BE2C (cell line): ENCODE measurements at places on chromosomes 11 and 22.

GRCh38 chr22:47816863-47817210, 1054.4 kb downstream of the TBC1D22A start:
- DNase-seq, result no peak

- no peak for DNase-seq
Observed at GRCh38 chr11:360326-361280, 8.7 kb upstream of the B4GALNT4 start.

DNA sequence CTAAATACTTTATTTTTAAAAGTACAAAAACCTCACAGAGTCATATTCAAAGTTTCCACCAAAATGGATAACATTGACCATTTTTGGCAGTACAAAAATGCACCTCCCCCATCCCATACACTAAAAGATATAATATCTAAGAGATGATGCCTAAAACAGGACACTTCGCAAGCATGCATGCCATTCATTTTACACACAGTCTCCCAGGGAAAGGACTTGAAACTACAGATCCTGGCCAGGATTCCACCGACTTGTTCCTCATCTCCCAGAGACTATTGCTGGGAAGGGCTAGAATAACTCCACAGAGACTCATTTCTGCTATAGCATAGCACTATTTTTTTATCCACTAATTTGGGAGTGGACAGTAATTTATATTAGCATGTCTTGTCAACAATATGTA, 81.7 kb downstream of the MTNR1B start:
- no peak for DNase-seq

- no peak for DNase-seq
Observed at GRCh38 chr11:2752204-2752770, 52.5 kb upstream of the KCNQ1OT1 start.

DNA sequence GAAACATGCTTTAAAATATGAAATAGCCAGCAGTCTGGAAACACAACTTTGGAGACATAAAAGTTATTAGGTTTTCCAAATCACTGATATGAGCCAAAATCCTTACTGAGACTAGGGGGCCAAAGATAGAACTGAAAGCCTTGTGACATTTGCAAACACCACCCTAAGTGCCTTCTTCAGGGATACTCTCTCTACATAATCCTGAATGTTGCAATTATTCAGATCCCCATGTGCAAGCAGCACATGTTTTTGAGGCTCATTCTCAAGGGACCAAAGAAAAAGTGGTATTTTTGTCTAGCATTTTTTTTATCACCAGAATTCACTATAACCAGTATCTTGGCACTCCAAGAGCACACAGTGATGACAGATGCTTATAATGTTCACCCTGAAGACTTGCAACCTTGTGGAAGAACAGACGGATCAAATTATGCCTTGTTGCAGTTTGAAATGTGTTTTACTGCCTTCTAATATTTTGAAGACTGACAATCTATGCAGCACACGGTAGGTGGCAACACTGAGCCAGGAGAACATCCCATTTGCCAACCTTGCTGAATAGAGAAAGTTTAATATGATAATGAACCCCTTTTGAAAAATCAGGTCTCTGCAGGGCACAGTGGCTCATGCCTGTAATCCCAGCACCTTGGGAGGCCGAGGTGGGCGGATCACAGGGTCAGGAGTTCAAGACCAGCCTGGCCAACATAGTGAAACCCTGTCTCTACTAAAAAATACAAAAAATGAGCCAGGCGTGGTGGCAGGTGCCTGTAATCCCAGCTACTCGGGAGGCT, 78.5 kb downstream of the PLEKHA7 start:
- DNase-seq, result peak; percentile 9

GRCh38 chr22:25655371-25655935, 86.5 kb upstream of the MYO18B start:
- DNase-seq, result no peak

DNA sequence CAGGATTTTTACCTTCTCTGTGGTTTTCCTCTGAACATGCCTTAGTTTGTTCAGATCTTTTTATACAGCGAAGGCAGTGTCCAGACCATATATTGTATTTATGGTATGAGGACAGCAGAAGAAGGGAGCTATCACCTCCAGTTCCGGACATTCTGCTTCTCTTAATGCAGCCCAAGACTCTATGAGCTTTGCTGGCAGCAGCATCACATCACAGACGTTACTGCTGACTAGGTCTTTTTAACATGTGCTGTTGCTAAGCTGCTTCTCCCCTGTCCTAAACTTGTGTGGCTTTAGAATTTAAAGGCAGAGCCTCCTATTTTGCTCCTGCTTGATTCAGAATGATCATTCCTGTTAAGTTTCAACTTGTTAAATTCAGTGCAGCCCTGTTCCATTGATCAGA, 13.4 kb downstream of the MICAL2 start:
- DNase-seq, result no peak

DNA sequence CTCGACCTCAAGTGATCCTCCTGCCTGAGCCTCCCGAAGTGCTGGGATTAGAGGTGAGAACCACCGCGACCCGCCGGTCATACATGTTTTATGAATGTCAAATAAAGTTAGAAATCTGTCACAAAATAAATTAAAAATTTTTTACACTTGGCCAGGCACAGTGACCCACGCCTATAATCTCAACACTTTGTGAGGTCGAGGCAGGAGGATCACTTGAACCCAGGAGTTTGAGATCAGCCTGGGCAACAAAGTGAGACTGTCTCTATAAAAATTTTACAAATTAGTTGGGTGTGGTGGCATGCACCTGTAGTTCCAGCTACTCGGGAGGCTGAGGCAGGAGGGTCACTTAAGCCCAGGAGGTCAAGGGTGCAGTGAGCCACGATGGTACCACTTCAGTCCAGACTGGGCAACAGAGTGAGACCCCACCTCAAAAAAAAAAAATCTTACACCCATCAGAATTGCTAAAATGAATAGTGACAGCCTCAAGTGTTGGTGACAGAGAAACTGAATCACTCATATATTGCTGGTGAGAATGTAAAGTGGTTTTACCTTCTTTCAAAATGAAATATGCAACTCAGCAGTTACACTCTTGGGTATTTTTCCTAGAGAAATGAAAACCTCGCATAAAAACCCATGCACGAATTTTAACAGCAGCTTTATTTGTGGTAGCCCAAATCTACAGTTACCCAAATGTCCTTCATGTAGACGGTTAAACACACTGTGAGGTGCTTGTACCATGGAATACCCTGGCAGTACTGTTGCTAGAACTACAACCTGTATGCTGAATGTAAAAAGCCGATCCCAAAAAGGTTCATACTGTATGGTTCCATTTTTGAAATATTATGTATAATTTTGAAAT, 55.4 kb downstream of the MED15 start:
- DNase-seq, result no peak

DNA sequence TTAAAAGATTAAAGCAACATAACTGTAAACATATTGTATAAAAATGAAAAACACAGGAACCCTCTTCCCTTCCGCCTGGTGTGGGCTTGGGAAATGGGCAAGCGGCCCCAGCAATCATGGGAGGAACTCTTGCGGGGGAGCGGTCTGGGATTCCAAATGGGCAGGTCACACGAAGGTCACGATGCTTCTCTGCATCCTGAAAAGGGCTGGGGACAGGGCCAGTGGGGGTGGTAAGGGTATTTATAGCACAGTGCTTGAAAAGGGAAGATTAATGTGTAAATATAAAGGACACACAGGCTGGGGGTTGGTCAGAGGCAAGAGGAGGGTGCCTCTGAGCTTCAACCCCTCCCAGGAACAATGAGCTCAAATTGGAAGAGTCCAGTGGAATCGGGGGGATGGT, 46.9 kb upstream of the OR4B1 start:
- no peak for DNase-seq

GRCh38 chr11:98568013-98568412, 452.7 kb upstream of the CNTN5 start:
- DNase-seq, result no peak

GRCh38 chr11:8296038-8296649, 32.5 kb upstream of the LMO1 start:
- DNase-seq, result no peak

GRCh38 chr22:23253475-23254055, 73.3 kb downstream of the BCR start:
- no peak for DNase-seq

DNA sequence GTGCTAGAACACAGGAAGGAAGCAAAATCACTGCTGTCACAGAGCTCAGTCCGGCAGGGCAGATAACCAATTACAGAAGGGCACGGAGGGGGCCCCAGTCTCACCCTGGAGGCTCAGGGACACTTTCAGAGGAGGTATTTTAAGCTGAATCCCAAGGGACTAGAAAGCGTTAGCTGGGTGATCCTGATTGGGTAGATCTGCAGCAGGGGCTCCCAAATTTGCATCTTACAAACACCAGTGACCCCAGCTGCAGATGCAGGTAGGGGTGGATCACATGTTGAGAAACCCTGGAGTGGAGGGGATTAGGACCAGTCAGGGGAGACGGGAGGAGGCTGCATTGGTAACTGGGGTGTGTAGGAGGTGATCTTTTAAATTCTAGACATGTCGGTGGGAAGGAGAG, 91.4 kb downstream of the CSNK2A3 start:
- no peak for DNase-seq

- DNase-seq, result no peak
Observed at GRCh38 chr22:30296324-30296723, 7.0 kb upstream of the CASTOR1 start.

DNA sequence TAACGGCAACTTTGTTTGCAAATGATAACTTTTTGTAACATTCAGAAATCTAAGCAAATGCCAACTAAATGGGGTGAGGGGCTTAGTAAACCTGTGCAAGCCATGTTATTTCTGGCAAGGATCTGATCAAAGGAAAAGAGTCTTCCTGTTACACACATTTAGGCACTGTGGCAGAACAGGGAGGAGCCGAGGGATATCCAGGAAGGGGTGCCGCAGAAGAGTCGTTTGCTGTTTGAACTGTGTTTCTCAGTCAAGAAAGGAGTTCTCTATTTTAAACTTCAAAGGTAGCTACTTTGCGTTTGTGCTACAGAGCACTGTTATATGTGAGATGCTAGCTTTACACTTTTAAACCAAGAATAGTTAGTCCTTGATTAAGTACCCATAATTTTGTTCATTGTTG, 175.5 kb downstream of the ETS1 start:
- DNase-seq, result no peak

DNA sequence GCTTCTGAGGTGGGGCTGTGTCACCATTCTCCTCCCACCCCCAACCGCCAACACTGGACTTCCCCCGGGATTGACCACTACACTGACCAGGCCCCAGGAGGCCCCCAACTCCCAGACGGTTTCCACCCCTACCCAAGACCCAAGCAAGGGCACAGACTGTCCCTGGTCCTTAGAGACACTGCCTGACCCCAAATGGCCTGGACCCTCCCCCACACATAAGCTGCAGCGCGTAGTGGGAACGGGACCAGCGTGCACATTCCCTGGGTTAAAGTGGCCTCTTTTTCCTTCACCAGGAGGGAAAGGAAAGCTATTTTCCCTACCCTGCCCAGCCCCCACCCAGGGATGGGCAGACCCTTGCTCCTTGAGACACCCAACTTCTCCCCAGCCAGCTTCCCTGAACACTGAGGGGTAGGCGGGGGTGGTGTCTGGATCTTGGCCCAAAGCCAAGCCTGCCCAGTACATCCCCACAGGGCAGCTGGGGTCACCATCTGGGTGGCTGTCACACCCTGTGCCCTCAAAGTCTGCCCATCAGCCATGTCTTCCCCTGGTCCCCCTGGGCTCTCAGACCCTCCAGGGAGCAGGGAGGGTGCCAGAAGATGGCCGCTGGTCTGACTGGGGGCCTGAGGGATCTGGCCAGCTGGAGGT, 1.6 kb upstream of the MAPK12 start:
- DNase-seq, result no peak

DNA sequence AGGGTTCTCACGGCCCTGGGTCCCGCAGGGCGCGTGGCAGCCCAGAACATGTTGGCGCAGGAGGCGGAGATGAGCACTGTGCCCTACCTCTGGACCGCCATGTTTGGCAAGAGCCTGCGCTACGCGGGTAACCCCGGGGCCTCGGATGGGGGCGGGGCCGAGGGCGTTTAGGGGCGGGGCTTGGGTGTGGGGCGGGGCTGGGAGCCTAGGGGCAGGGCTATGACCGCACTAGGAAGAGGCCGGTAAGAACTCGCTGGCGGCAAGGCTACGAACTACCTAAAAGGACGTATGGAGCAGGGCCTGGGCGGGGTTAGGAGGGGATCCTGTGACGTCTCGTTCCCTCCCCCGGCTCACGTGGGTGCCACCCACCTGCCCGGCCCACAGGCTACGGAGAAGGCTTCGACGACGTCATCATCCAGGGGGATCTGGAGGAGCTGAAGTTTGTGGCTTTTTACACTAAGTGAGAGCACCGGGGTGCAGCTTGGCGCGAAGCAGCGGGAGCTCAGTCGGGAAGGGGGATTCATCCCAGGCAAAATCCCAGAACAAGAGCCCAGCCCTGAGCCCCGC, 2.8 kb upstream of the LZTR1 start:
- peak; percentile 77 for DNase-seq

DNA sequence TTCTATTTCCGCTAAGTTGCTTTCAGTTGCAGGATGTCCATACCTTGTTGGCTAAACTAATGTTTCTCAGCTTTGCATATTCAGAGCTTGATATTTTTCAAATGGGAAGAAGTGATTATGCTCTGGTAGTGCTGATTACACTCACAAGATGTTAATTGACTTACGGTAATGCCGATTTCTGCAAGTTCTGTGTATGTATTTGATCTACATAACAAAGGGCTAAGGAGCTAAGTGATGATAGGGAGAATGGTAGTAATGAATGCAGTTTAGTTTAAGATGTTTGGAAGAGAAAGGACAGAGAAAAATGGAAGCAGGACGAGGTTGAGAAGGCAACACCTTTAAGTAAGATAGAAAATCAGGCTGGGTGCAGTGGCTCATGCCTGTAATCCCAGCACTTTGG, 61.4 kb downstream of the FAM83F start:
- DNase-seq, result no peak

DNA sequence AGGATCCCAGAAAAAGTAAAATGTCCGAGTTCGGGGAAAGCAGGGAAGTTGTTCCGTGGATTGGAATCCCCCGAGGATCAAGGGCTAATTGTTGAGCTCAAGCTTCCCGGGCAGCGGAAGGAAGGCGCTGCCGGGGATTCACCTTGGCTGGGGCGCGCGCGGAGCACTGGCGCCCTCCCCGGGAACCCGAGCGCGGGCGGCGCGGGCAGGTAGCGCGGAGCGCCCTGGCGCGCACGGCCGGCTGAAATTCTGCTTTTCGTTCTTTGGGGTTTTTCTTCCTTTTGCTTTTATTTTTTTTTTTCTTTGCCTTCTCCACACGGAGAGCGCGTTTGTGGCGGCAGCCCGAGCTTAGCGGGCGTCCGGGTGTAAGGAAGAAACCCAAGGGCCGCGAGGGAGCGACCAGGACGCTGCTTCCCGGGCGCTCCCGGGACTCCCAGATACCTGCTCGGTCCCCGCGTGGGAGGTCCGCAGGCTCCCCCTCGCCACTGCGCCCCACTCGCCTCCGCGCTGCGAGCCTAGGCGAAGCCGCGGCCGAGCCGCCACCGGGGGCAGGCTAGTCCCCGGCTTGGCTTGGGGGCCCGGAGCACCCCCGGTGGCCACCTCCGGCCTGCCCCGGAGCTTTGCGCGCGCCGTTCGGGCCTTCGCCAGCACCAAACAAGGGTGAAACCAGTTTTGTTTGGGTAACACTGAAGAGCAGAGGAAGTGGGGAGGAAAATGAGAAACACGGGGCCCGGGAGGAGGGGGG, 4.8 kb upstream of the IGF2 start:
- DNase-seq, result no peak

GRCh38 chr22:23047742-23048141, 22.6 kb upstream of the GNAZ start:
- no peak for DNase-seq
